ENCODE measurements at places on chromosomes 1 and 21. TPM values are rescaled to one million over a fixed set of nuclear protein-coding genes. Genes with fewer than 3 reads are reported as not detected.

- no peak for DNase-seq
These were observed 28.7 kb downstream of the PHC2 start for GRCh38 chr1:33402206-33402605.

- peak; percentile 37 for DNase-seq
These were observed 134.4 kb downstream of the S1PR1 start for GRCh38 chr1:101371259-101371658.

- no peak for DNase-seq
These were observed 12.9 kb upstream of the SLC2A7 start for GRCh38 chr1:9038881-9039760.

GRCh38 chr1:180646093-180646492 is 14.3 kb downstream of the XPR1 start:
- DNase-seq = no peak

GRCh38 chr1:104459886-104460285 is 710.2 kb downstream of the AMY1C start:
- no peak for DNase-seq

DNA sequence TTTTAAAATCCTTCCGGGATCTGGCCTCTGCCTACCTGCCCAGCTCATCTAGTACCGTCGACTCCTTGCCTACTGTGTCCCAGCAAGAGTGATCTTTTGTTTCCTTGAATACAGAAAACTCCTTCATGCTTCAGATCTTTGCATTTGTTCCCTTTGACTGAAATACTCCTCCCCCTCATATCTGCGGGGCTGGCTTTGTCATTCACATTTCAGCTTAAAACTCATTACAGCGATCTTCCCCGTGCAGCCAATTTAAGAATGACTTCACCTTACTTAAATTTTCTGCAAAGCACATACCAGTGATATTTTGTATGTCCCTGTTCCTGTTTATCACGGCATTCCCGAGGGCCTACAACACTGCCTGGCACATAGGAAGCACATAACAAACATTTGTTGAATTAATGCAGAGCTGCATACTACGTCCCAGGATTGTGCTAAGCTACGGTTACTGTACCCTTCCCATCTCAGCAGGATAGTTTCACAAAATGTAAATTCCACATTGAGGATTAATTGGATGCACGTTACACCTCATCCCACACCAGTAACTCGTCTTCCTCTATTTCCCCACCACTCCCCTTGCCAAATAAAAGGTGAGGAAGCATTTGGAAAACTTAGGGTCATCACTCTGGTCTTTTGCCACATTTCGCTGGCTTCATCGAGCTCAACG is 837 bp upstream of the DESI2 start:
- DNase-seq = no peak

- no peak for DNase-seq
These were observed 8.4 kb upstream of the CDC14A start for GRCh38 chr1:100343897-100344296.

DNA sequence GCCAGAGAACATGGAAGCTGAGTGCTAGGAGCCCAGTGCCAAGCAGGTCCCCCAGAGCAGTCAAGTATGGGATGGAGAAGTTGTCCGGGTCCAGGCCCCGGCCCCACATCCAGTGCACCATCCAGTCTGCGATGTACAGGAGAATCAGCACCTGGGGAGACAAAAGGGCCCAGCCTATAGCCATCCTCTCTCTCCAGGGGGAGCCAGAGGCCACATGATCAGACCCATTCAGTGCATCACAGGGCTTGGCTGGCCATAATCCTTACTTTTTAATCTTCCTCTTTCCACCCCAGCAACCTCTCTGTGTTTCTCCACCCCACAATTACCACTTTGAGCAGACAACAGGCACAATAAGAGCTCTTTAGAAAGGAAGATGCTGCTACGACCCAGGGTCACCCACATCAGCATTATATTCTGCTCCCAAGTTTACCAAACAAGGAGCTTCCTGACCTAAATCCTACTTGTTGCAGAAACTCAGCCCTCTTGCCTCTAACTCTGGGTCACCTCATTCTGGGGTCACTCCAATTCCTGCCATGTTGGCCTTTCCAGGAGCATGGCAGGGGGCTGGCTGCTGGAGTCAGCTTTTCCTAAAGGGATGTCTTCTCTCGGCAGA is 16.4 kb upstream of the RAB29 start:
- no peak for DNase-seq

DNA sequence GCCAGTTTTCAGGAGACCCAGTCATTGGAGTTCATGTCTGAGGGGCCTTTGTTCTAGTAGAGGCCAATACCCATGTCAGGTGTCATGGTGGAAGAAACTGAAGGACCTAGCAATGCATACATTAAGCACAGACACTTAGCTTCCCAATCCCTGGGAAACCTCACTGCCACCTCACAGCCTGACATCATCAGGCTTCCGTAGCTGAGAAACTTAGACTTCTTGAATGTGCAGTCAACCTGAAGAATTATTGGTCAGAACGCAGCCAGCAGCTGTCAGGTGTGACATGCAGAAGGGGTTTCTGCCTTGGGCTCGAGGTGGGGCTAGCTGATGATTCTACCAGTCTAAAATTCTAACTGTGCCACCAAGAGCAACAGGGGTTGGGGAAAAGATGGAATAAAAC is 1.9 kb upstream of the ITPKB start:
- DNase-seq = no peak

DNA sequence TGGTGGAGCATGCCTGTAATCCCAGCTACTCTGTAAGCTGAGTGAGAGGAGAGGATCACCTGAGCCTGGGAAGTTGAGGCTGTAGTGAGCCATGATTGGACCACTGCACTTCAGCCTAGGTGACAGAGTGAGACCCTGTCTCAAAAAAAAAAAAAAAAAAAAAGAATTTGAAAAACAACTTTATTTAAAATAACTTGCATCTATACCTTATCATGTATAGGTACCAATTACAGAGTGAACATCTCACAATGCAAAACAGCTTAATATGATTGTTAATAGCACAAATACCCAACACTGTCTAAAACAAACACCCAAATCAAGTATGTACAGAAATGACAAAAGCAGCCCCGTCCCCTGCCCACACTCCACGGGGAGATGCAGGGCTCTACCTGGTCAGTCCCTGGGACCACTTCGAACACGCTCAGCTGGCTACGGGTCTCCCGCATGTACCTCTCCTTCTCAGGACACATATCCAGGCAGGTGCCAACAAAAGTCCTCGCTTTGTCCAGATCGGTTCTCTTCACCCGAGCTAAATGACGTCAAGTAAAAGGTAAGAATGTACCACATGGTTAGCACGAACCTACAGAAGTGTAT is 10.5 kb downstream of the MCM3AP start:
- no peak for DNase-seq

GRCh38 chr1:223225481-223225880 is 82.4 kb upstream of the TLR5 start:
- no peak for DNase-seq

DNA sequence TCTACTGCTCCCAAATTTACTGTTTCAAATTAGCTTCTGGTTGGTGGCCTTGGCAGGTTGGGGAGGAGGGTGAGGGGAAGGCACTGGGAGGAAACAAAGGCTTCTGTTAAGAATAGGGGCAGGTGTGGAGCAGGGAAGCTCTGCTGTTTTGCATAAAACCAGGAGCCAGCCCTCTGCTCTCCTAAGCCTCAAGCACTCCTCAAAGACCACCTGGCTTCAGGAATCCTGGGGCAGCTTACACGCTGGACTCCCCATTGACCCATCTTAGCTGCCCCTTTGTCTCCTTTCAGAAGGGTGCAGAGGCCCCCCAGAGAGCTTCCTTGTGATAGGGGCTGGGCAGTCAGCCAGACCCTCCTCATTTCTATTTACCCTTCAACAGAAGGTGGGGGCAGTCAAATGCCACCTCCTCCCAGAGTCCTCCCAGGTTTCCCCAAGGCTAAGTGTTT is 11.5 kb upstream of the DHRS3 start:
- no peak for DNase-seq

DNA sequence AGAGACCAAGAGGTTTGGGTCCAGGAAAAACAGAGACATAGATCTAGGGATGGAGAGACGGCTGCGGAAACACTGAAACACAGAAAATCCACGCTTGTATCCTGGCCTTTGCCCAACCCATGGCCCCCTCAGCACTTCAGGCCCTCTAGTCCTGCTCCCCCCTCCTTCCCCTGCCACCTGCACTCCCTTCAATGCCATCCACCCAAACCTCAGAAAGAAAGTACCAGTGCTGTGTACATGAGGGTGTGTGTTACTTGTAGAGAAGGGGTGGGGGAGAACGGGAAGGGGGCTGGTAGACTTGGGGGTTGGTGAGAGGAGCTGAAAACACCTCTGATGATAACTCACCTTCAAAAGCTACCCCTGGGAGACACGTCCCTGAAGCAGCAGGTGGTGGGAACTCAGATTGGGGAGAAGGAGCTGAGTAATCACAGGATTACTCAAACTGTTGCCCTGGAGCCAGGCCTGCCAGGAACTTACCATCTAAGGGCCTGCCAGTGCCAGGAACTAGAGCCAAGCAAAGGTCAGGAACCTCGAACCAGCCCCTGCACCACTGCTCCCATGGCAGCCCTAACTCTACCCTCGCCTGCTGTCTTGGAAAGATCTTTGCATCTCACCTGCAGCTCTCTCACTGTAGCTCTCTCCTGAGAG is 11.5 kb downstream of the RORC start:
- DNase-seq = no peak

- no peak for DNase-seq
These were observed 73.1 kb downstream of the GREM2 start for GRCh38 chr1:240538776-240539430.

DNA sequence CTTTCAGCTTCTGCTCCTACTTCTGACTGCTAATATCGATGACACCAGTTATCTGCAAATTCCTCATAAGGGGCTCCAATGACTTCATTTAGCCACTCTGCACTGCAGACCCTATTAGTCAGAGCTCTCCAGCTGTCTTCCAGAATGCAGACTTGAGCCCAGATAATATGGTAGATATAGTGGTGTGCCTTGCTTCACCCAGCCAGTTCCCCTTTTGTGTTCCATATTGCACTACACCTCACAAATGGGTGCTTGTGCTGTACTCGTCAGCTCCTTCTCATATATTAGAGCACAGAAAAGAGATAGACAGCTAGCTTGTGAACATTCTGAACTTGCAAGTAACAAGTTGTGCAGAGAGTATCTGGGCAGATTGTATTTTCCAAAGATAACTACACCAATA is 23.7 kb upstream of the COG2 start:
- no peak for DNase-seq

DNA sequence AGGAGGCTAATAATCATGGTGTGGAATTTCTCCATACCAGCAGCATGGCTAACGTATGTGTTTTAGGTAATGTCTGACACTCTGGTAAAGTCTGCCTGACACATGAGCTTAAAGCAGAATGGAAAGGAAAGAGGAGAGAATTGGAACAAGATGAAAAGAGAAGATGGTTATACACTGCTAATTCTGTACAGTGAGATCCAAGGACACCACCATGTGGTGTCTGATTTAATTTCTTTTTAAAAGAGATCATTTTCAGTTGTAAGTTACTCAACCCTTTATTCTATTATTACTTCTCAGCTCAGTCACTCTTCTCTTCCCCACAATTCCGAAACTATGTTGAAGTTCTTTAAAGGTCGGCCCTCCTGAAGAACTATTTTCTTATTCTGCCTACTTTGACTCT is 15.6 kb downstream of the PRKAB2 start:
- no peak for DNase-seq

DNA sequence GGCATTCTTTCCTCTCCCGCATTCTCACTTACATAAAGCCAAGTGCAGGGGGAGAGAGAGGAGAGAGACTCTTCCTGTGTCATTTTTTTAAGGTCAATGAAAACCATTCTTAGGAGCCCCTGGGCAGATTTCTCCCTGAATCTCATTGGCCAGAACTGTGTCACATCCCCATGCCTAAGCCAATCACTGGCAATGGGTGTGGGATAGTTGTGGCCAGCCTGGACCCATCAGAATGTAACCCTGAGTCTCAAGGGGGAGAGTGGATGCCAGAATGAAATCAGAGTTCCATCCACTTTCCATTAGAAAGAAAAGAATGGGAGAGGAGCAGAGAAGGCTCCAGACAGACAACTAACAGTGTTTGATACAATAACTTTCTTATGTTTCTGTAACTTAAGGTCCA is 31.2 kb upstream of the COQ8A start:
- DNase-seq = no peak

DNA sequence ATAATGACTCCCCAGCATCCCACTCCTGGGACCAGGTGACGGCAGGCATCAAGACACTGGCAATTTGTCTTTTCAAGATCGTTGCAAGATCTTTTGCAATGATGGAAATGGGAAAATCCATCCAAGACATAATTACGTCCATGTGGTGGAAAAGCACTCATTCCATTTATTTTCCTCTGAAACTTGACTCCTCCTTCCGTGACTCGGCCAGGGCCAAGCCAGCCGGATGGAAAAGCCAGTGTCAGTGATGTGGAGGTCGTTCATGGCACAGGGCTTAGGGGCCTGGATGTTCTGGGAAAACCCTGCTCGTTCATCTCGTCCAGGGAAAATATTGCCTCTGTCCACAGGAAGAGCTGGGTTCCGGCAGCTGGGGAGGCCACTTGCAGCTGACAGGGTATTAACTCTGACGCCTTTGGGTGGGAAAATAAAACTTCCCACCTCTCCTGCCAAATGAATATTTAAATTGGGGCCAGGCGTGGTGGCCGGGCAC is 46.2 kb downstream of the C1orf198 start:
- no peak for DNase-seq

- DNase-seq = no peak
These were observed 2.8 kb upstream of the CAPN9 start for GRCh38 chr1:230744382-230744781.

DNA sequence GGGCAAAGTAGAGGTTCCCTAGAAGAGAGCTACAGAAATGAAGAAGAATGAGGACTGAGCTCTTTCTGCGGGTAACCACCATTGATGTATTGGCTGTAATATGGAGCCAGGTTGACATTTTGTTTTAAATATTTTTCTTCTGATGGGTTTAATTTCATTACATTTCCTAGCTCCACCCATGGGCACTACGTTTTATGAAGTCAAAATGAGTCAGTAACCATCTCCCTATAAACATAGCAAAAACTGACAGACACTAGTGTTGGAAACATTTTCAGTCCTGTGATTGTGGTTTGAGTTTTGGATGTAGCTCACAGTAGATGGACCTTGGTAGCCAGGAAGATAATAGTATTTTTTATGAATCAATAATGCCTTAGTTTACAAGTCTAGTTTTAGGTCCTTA is 470.4 kb upstream of the B3GALT2 start:
- no peak for DNase-seq

GRCh38 chr1:201525193-201525778 is 13.6 kb upstream of the NAV1 start:
- no peak for DNase-seq

- DNase-seq = no peak
These were observed 56.8 kb downstream of the MRPL37 start for GRCh38 chr1:54256522-54257345.

GRCh38 chr21:44589586-44590305 is 2.6 kb downstream of the KRTAP10-6 start:
- DNase-seq = no peak

SPRR3 gene
- not detected for total RNA-seq

MPL gene
- not detected for total RNA-seq

KISS1 gene
- not detected for total RNA-seq

CELF3 gene
- total RNA-seq = not detected

KLF17 gene
- not detected for total RNA-seq

CLDN19 gene
- total RNA-seq = not detected

LCE1A gene
- not detected for total RNA-seq

IFI44L gene
- total RNA-seq = 2.8 TPM

CHIA gene
- total RNA-seq = not detected

KPRP gene
- not detected for total RNA-seq
